ENCODE measurements at places on chromosomes 5 and 9. TPM values are rescaled to one million over a fixed set of nuclear protein-coding genes. Genes with fewer than 3 reads are reported as not detected.

DNA sequence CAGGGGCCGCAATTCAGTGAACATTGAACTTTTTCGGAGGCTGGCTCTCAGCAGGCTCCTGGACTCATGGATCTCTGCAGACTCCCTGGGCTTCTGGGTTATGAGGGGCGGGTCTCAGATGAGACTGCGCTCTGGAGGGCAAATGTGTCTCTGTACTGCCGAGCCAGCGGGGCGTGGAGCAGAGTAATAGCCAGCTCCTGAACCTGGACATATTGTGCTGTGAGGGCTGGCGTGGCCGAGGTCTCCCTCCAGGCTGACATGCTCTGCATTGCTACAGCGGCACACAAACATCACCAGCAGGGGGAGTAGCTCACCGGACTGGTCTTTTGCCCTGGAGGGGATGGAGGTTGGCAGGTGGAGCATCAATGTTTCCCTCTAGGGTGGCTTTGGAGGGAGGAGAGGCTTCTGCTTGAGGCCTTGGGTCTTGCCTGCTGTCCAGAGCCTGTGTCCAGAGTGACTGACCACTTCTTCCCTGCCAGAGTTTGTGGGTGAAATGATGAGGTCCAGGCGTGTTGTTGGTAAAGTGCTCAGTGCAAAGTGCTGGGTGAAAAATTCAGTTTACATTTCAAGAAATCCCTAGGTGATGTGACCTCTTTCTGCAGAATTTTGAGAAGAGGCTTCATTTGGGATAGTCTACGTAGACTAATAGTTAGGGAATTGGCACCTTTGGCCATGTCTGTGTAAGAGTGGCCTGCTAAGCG is 10.9 kb upstream of the GADD45G start:
- H3K36me3 ChIP-seq = no peaks in the 10 kb centered on the region
- H3K4me3 ChIP-seq = no peak overlapping the region
- H3K27me3 ChIP-seq = no peaks in the 10 kb centered on the region
- peak; percentile 43 for DNase-seq

GRCh38 chr9:119400606-119401005 is 31.4 kb upstream of the BRINP1 start:
- H3K27me3 ChIP-seq = no peaks in the 10 kb centered on the region
- no peak overlapping the region for H3K27ac ChIP-seq
- no peaks in the 10 kb centered on the region for H3K36me3 ChIP-seq
- no peaks in the 10 kb centered on the region for H3K4me1 ChIP-seq
- H3K4me3 ChIP-seq = no peak overlapping the region

MSX2 gene
- not detected for total RNA-seq

GRCh38 chr9:76592091-76592973 is 133.3 kb downstream of the GCNT1 start:
- no peak overlapping the region for H3K27ac ChIP-seq
- no peak for DNase-seq
- H3K36me3 ChIP-seq = no peaks in the 10 kb centered on the region

C5orf58 gene
- total RNA-seq = not detected

DNA sequence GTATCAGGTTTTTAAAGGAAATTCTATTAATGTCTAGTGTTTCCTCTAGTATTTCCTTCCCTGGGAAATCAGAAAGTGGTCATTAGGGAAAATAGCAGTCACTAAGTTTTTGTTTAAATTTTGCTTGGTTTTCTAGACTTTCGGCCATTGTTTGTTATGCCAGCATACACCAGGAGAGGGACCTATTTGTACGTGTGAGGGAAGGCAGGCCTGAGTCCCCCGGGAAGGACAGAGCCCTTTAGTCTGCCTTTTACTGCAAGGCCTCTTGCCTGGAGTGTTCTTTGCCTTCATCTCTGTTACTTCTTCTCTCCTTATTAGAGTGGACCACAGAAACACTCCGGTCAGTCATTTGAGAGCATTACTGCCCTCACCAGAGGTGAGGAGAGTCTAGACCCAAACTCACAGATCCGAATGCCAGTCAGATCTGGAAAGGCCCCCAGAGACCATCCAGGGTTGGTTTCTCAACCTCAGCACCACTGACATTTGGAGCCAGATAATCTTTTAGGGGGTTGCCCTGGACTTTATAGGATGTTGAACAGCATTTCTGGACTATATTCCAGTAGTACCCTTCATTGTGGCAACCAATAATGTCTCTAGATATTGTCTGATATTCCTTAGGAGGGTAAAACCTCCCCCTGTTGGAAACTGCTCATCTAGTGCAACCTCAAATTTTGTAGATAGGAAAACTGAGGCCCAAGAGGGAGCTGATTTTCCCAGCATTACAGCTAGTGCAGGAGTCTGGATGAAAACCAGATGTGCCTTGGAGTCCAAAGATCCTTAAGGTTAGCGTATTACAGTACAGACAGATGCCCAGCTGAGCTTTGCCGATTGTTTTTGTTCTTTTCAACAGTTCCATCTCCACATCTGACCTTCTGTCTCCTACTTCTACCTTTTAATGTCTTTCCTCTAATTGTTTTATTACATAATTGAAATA is 93.0 kb upstream of the NIPAL4 start:
- DNase-seq = no peak
- H3K4me1 ChIP-seq = no peaks in the 10 kb centered on the region
- H3K27me3 ChIP-seq = no peaks in the 10 kb centered on the region
- H3K36me3 ChIP-seq = peaks cover 74% of the 10 kb centered on the region
- H3K4me3 ChIP-seq = no peak overlapping the region

DNA sequence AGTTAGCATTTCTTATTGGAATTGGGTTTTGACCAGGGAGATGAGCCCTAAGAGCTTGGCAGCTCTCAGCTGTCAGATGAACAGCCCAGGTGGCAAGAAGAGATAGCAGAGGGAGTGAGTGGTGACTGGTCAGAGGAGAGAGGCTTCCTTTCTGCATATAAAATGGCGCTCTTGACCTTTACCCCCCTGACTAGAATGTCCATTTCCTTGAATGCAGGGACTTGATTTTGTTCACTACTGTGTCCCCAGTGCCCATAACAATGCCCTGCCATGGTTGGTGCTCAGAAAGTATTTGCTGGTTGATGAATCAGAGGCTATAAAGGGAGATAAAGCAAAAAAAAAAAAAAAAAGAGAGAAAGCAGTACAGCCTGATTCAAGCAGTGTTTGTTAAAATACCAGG is 7.2 kb downstream of the CHMP5 start:
- no peak for DNase-seq
- peaks cover 49% of the 10 kb centered on the region for H3K36me3 ChIP-seq
- no peak overlapping the region for H3K27ac ChIP-seq
- no peaks in the 10 kb centered on the region for H3K27me3 ChIP-seq
- H3K4me1 ChIP-seq = peaks cover 5% of the 10 kb centered on the region
- H3K4me3 ChIP-seq = no peak overlapping the region

DNA sequence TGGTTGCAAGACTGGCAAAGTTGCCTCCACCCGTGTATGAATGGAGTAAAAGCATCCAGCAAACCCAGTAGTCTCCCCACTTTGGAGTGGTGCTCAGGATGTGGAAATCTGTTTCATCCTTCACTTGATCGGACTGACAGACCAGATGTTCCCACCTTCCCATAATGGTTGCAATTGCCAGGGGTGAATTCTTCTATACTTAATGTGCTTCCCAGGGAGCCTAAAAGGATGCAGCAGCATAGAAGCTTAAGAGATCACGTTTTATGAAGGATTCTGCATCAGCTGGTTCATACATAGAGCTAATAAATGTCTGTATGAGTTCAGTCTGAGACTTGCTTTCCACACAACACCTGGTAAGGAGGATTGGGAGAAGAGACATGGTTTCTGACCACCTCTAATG is 198.8 kb upstream of the S1PR3 start:
- no peaks in the 10 kb centered on the region for H3K27me3 ChIP-seq
- DNase-seq = no peak
- H3K27ac ChIP-seq = no peak overlapping the region
- no peaks in the 10 kb centered on the region for H3K36me3 ChIP-seq
- H3K4me3 ChIP-seq = no peak overlapping the region

GRCh38 chr5:109558952-109559351 is 130.8 kb upstream of the MAN2A1 start:
- no peak overlapping the region for H3K4me3 ChIP-seq
- no peak overlapping the region for H3K27ac ChIP-seq
- H3K4me1 ChIP-seq = no peaks in the 10 kb centered on the region
- no peaks in the 10 kb centered on the region for H3K36me3 ChIP-seq
- H3K27me3 ChIP-seq = no peaks in the 10 kb centered on the region

GRCh38 chr5:7793895-7794294 is 57.0 kb downstream of the CFAP90 start:
- H3K4me3 ChIP-seq = no peak overlapping the region
- H3K27me3 ChIP-seq = no peaks in the 10 kb centered on the region
- H3K4me1 ChIP-seq = no peaks in the 10 kb centered on the region
- H3K36me3 ChIP-seq = no peaks in the 10 kb centered on the region
- no peak overlapping the region for H3K27ac ChIP-seq

DNA sequence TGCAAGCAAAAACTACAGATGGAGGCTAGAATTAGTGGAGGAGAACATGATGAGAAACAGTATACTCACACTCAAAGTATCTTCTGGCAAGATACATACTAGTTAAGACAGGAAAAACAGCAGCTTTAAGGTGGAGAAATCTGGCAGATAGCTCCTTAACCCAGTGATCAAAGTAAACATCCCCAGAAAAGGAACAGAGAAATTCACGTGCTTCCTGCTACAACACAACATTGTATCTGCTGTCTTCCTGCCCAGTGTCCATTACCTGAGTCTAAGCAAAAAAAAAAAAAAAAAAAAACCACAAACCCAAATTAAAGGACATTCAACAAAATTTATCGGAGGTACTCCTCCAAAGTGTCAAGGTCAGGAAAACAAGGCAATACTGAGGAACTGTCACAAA is 38.4 kb downstream of the ROR2 start:
- DNase-seq = no peak
- no peak overlapping the region for H3K27ac ChIP-seq
- peaks cover 9% of the 10 kb centered on the region for H3K4me1 ChIP-seq
- no peaks in the 10 kb centered on the region for H3K27me3 ChIP-seq

DNA sequence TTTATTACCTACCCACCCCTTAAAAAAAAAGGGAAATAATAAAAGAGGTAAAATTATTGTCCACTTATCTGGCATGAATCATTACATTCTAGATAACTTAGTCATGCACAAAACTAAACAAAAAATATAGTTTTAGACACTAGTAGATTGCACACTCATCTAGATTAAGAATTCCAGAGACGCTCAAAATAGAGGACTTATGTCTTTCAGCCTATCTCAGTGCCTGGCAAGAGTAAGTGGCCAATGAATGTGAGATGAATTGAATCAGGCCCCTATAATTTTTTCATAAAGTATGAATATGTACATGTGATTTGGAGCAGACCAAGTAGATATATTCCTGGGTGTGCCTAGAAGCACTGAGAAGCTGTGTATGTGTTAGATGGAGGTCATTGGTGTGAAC is 2.0 kb upstream of the RXFP3 start:
- no peaks in the 10 kb centered on the region for H3K36me3 ChIP-seq
- no peaks in the 10 kb centered on the region for H3K4me1 ChIP-seq
- H3K27me3 ChIP-seq = peaks cover 26% of the 10 kb centered on the region
- H3K4me3 ChIP-seq = no peak overlapping the region

FYB1 gene
- 84.2 TPM for total RNA-seq

NR2F1 gene
- total RNA-seq = not detected

OBP2B gene
- total RNA-seq = not detected

RELL2 gene
- 24.8 TPM for total RNA-seq

PAEP gene
- total RNA-seq = not detected

- H3K27ac ChIP-seq = no peak overlapping the region
- H3K4me1 ChIP-seq = no peaks in the 10 kb centered on the region
- no peaks in the 10 kb centered on the region for H3K27me3 ChIP-seq
- DNase-seq = no peak
- H3K4me3 ChIP-seq = no peak overlapping the region
Measured at GRCh38 chr5:72623936-72624335, 116.7 kb upstream of the ZNF366 start.

GRCh38 chr9:24293386-24293785 is 252.3 kb downstream of the IZUMO3 start:
- H3K27ac ChIP-seq = no peak overlapping the region
- H3K4me3 ChIP-seq = no peak overlapping the region
- DNase-seq = no peak
- no peaks in the 10 kb centered on the region for H3K4me1 ChIP-seq
- no peaks in the 10 kb centered on the region for H3K36me3 ChIP-seq

- H3K36me3 ChIP-seq = no peaks in the 10 kb centered on the region
- no peak for DNase-seq
- no peak overlapping the region for H3K4me3 ChIP-seq
- no peak overlapping the region for H3K27ac ChIP-seq
- H3K4me1 ChIP-seq = no peaks in the 10 kb centered on the region
- no peaks in the 10 kb centered on the region for H3K27me3 ChIP-seq
Measured at GRCh38 chr9:90825586-90825985, 24.0 kb downstream of the SYK start.

- H3K27me3 ChIP-seq = peaks cover 77% of the 10 kb centered on the region
- H3K4me1 ChIP-seq = peaks cover 12% of the 10 kb centered on the region
- no peaks in the 10 kb centered on the region for H3K36me3 ChIP-seq
- H3K4me3 ChIP-seq = no peak overlapping the region
Measured at GRCh38 chr5:93572608-93573353, 8.2 kb downstream of the NR2F1-AS1 start.

DNA sequence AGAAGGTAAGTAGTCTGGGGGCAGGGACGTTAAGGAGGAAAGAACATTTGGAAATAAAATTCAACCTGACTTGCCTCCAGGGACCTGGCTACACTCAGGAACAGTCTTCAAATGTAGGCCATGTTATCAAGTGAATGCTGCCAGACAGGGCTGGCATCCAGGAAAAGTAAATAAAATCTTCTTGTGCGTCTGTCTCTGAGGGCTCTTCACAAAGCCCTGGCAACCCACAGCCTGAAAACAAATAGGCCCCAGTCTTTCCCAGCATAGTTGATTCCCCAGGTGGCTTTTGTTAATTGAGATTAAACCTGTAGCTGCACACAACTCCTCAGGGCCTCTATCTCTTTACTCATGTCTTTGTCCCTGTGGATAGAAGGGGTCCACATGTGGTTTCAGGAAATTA is 55.4 kb downstream of the STK32A start:
- H3K36me3 ChIP-seq = no peaks in the 10 kb centered on the region
- no peaks in the 10 kb centered on the region for H3K27me3 ChIP-seq
- DNase-seq = no peak
- no peaks in the 10 kb centered on the region for H3K4me1 ChIP-seq

CCDC192 gene
- total RNA-seq = not detected

DNA sequence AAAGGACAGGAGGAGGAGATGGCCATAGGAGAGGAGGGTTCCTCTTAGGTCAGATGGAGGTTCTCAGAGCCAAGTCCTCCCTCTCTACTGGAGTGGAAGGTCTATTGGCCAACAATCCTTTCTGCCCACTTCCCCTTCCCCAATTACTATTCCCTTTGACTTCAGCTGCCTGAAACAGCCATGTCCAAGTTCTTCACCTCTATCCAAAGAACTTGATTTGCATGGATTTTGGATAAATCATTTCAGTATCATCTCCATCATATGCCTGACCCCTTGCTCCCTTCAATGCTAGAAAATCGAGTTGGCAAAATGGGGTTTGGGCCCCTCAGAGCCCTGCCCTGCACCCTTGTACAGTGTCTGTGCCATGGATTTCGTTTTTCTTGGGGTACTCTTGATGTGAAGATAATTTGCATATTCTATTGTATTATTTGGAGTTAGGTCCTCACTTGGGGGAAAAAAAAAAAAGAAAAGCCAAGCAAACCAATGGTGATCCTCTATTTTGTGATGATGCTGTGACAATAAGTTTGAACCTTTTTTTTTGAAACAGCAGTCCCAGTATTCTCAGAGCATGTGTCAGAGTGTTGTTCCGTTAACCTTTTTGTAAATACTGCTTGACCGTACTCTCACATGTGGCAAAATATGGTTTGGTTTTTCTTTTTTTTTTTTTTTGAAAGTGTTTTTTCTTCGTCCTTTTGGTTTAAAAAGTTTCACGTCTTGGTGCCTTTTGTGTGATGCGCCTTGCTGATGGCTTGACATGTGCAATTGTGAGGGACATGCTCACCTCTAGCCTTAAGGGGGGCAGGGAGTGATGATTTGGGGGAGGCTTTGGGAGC is 3.1 kb downstream of the EGR1 start:
- H3K27me3 ChIP-seq = no peaks in the 10 kb centered on the region
- no peaks in the 10 kb centered on the region for H3K36me3 ChIP-seq
- H3K4me1 ChIP-seq = peaks cover 23% of the 10 kb centered on the region
- H3K4me3 ChIP-seq = no peak overlapping the region
- no peak overlapping the region for H3K27ac ChIP-seq
- peak; percentile 37 for DNase-seq
